ENCODE measurements at places on chromosomes 2 and 18.
A peak's percentile ranks its signal among the peaks of the same experiment; 100 is the strongest.

GRCh38 chr2:62814123-62814522 is 108.6 kb downstream of the EHBP1 start:
- DNase-seq, result no peak

GRCh38 chr2:223542501-223542900 is 59.7 kb downstream of the SCG2 start:
- no peak for DNase-seq

GRCh38 chr2:238304116-238304515 is 15.7 kb upstream of the PER2 start:
- DNase-seq, result no peak

DNA sequence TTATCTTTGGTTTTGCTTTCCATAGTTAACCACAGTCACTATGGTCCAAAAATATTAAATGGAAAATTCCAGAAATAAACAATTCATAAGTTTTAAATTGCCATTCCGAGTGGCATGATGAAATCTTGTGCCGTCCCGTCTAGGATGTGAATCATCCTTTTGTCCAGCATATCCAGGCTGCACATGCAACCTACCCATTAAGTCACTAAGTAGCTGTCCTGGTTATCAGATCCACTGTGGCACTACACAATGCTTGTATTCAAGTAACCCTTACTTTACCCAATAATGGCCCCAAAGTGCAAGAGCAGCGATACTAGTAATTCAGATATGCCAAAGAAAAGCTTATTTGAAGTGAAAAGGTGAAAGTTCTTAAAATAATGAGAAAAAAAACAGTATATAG is 10.7 kb downstream of the USP34 start:
- DNase-seq, result no peak

GRCh38 chr2:11771971-11772615 is 25.7 kb downstream of the LPIN1 start:
- no peak for DNase-seq

GRCh38 chr2:46666754-46667153 is 187.4 kb downstream of the TMEM247 start:
- DNase-seq, result no peak

- DNase-seq, result no peak
Measured at GRCh38 chr2:47313728-47314127, 89.2 kb upstream of the MSH2 start.

DNA sequence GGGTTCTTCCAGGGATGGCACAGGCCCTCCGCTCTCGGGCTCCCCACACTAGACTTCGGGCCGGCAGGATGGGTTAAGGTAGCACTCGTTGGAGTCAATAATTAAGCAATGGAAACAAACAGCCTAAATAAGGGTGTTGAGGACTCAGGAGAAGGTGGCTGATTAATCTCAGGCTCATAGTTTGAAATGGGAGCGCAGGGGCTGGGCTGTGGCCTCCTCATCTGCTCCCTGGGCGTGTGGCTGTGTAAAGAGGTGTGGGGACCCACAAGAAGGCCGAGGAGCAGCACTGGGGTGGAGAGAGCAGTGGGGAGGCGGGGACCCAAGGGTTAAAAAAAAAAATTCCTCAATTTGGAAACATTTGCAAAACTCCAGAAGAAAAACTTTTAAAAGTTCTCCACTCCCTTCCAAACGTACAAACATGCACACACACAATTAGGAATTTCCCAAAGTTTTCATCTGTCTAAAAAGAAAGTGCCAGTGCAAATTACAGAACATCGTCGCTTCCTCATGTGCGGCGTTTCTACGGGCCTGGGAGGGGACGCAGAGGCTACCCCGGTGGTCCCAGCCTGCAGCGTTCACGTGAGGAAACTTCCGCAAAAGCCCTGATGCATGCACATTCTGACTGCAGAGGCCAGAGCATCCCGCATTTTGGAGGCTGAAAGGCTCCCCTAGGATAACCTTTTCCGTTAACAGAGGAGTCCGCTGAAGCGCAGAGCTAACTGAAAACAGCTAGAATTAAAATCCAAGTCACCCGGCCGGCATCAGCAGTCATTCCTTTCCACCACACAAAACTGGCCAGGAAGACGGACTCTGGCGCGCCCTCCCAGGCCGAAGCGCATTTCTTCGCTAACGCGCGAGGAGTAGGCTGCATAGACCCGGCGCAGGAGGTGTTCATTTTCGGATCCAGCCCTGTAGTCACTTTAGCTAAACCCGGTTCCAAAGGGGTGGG is 1.0 kb upstream of the TUBB6 start:
- no peak for DNase-seq

- DNase-seq, result no peak
Measured at GRCh38 chr2:20538308-20539132, 91.6 kb downstream of the RHOB start.

DNA sequence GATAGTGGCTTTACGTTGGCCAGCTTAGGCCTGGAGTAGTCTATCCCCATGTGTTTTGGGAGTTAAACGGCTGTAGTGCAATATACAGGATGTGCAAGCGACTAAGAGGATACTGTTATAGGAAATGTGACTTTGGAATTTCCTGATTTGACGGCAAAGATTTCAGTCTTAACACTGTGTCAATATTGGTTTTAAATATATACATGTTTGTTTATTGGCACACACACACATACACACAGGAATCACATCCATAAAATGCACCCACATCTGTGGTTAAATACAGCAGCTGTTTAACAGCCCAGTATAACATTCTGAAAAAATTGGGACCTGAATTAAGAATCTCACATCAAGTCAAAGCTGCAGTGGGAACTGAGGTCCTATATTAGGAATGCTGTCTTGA is 347.1 kb downstream of the TXNL1 start:
- no peak for DNase-seq

DNA sequence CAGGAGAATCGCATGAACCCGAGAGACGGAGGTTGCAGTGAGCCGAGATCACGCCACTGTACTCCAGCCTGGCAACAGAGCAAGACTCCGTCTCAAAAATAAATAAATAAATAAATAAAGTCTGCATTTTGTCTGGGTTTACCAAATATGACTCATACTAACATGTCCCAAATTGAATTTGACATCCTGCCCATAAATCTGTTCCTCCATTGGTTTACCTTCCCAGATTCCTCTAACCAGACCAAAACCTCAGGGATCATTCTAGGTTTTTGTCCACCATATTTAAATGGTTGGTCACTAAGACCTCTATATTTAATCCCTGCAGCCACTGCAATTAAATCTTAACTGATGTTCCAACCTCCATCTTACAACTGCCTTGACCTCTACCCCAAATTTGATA is 150.9 kb downstream of the ATAD2B start:
- no peak for DNase-seq

DNA sequence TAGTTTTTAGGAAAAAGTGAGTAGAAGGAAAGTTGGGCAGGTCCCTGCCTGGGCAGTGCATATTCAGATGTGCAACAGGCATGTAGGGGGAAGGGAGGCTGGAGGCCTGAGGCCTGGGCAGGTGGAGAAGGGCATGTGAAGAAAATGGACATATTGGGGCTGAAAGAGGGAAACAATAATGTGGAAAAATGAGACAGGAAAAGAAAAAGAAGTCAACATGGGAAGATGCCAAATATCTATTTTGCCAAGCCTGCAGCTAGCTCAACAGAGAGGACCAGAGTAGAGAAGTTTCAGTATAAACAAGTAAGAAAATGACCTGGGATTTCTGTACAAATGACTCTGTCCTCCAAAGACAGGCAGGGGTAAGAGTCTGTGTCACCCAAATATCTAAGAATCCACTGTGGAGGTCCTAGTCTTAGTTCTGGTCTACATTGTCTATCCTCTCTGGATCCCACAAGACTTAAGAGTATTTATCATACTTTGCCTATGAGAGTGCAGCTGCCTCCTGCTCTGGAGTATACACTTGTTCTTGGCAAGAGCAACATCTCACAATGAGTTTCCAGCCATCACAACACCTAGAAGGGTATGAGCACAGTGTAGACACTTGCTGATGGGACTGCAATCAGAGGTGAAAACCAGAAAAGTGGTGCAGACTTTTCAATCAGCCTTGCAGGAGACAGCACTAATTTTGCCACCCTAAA is 80.2 kb downstream of the CLHC1 start:
- DNase-seq, result no peak

DNA sequence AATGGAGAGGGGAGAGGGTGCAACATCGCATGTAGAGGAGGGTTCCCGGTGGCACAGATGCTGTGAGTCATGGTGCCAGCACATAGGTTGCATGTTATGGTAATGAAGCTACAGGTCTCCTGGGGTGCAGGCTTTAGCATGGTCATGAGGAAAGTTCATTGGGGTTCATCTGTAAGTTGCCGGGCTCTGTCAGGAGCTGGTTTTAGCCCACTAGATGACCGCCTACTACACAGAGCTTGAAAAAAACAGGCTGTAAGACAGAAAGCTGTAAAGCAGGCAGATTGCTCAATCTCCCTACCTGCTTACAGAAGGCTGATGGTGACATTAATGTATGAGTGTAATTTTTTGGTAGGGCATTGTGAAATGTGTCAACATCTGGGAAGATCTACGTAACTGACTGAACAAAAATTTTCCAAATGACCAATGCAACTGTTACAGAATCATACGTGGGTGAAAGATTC is 23.9 kb downstream of the DYSF start:
- DNase-seq, result no peak

- DNase-seq, result no peak
Measured at GRCh38 chr18:57983472-57983871, 60.6 kb upstream of the NEDD4L start.

DNA sequence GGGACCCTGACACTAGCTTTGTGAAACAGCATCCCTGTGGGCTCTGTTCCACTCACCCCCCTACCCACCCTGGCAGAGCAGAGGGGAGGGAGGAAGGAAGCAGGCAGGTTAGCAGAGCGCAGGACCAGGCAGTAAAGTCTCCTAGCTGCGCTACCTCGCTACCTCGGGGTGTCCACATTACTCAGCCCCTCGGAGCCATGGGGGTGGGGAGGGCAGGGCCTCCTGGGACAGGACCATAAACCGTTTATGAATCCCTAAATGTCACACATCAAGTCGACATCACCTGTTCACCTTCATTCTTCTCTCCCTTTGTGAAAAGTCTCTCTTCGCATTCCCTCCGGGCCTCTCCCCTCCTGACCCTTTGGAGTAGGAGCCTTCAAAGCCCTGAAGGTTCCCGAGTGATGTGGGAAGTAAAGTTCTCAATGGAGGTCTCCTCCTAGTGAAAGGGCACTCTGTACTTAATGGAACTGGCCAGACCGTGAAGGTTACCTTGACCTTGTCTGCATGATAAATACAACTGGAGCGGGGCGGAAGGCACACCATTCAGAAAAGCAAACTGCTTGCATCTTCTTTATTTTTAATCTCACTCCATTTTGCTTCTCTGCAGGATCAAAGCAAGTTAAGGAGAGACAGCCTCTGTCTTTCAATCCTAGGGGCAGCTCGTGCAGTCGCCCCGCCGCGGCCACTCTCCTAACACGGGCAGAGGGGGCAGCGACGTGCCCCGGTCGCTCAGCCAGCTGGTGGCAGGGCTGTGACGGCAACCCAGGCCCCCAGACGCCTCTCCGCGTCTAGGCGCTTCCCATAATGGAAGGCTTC is 23.7 kb upstream of the SMAD7 start:
- DNase-seq, result no peak

DNA sequence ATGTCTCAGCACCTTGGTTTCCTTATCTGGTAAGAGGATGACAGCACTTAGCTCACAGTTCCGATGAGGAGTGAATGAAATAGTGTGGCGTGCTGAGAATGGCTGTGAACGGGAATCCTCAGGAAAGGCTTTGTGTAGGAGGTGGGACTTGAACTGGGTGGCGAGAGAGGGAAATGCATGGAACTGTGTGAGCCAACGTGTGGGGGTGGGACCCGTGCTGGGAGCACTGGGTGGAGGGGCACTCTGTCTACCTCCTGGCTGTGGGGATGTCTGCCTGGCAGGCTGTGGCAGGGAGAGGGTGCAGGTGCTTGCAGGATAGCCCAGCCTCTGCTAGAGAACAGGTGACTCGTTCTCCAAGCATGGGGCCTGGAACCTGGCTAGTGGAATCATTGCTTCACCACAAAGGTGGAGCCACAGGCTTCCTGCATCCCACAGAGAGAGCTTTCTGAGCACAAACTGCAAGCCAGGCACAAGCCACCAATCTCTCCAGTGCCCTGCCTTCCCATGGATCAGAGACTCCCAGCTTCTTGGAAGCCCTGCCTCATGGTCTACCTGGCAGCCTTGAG is 145.2 kb downstream of the CELF4 start:
- no peak for DNase-seq

DNA sequence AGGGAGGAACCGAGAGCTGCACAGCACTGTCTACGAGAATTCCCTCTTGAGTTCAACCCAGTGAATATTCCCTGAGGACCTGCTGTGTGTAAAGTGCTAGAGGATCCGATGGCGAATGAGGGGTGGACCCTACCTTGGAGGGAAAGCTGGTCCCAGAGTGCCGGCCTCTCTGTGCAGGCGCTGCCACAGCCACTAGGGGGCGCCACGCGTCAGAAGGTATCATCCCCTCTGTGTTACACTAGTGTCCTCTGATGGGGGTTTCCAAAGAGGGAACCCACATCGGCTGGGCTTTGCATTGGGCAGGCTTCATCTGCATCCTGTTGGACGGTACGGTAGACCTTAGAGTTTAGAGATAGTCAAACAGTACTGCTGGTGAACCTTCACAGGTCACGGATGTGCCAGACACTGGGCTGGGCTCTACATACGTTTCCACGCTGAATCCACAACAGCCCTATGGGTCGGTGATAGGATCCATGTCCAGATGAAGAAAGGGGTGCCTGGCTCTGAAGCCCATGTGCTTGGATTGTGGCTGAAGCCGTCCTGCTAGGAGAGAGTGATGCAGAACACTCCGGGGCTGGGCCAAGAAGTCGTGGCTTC is 39.0 kb downstream of the COA5 start:
- peak; percentile 38 for DNase-seq

DNA sequence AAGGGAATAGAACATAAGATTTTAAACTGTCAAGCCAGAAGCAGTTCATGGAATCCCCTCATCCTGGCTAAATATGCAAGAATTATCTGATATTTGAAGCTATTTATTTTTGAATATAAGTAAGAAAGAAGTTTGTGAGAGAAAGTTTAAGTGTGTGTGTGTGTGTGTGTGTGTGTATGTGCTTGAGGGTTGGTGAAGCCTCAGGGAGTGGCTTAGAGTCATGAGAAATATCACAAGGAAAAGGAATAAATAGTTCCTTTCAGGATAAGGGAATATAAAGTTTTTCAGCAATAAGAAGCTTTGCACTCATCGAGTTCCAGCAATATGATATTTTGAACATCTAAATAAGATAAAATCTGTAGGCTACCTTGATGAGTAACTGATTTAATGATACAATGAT is 359.6 kb downstream of the MEIS1 start:
- no peak for DNase-seq

DNA sequence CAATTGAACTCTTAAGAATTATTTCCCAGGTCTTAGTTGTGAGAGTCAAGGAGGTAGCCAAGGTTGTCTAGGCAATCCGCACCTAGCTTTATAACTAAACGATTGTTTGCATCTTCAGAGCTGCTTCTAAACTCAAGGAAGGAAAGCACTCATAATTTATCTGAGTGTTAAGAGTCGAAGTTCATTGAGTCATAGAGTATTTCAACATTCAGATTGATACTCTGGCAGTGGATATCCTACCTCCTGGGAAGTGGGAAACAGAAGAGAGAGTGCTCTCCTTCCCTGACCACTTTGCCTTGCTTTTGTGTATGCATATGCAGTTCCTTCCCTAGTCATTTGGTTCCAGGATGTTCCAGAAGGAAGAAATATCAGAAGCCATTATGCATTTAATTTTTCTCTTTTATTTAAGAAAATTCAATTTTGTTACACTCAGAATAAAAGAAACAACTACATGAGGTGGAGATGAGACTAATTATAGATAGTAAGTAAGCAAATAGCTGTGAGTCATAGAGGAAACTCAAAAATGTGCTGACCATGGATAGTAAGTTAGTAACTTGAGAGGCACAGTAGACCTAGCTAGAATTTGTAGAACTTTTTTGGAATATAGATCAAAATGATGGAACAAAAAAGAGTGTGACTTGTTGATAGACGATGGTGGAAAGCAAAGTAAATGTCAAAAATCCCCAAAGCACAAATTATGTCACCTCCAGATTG is 35.4 kb upstream of the FSHR start:
- DNase-seq, result no peak
